Right kidney (tissue), 9 donors: ENCODE measurements at places on chromosomes 3 and 15.

DNA sequence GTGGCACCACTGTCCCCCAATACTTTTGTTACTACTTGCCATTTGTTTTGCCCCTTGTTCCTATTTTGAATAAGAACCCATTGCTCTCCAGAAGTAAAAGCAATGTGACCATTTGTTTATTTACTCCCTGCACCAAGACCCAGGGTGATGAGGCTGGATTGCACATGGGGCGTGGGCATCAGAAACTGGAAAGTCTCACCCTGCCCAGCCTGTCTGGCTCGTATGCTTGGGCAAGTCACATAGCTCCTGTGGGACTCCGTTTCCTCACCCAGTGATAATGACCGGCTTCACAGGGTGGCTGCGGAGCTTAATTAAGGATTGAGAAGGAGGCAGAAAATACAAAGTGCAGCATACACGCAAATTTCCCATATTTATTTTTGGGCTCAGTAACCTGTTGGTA, 167.7 kb upstream of the ICE2 start:
- no peak for DNase-seq

DNA sequence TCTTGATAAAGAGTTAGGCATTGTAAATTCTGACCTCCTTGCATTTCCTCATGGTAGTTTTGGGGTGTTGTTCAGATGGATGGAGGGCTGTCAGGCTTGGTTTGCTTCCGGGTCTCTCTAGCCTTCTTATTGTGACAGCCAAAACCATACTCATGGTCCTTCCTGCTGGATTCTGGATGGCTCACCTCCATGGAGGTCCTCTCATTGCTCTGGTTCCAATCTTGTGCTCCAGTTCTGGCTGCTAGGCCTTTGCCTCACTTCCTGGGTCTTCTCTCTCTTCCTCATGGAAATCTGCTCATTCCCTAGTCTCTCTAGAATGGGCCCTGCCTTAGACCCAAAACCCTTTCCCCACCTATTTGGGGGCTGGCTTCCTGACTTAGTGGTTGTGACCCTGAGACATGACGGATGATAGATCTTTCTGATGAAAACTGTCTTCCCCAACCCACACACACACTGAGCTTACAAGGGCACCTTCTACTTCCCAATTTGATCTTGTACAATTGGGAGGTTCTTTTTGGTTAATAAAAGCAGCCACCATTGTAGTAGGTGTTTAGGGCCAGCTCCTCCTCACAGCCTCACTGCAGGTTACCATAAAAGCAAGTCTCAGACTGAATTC, 66.2 kb upstream of the XCR1 start:
- DNase-seq, result no peak

GRCh38 chr3:30970183-30970582, 75.7 kb upstream of the GADL1 start:
- DNase-seq, result no peak

GRCh38 chr3:16801223-16801622, 83.5 kb upstream of the PLCL2 start:
- DNase-seq, result no peak

GRCh38 chr3:125107861-125108567, 52.2 kb upstream of the HEG1 start:
- no peak for DNase-seq

GRCh38 chr15:57323299-57323805, 53.0 kb upstream of the CGNL1 start:
- DNase-seq, result no peak

DNA sequence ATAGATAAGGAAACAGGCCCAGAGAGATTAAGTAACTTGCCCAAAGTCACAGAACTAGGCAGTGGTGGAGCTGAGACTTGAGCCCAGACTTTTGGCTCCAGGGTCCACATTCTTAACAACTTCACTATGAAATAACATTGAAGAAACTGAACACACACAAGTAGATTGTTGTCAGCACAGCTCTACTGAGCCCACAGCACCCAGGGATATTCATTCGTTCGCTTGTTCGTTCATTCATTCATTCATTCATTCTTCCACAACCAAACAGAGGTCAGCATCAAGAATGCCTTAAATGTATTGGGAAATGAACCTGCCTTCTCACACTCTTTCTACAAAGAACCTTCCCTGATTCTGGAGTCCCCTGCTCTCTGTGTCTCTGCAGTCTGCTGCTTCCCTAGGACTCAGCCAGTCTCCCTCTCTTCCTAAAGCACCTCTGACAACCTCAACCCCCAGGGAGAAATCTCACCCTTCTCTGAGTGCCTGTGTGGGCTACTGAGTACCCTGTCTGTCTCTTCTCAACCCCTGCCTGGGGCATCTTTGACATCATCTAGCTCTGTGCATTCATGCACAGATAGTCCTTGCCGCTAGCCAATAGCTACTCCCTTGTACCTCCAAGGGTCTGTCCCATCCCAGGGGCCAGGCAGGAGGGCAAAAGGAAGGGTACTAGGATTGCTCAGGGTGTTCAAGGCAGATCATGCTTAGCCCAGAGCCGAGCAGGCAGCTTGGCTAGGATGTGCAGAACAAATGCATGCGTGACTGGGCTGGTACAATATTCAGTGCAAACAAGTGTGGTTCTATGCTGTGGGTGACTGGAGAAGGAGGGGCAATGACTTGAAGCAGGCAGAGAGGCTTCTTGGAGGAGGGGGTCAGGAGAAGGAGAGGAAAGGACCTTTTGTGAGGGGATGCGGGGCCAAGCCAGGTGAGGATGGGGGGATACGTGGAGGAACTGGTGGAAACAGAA, 3.4 kb downstream of the LINGO1 start:
- DNase-seq, result no peak

DNA sequence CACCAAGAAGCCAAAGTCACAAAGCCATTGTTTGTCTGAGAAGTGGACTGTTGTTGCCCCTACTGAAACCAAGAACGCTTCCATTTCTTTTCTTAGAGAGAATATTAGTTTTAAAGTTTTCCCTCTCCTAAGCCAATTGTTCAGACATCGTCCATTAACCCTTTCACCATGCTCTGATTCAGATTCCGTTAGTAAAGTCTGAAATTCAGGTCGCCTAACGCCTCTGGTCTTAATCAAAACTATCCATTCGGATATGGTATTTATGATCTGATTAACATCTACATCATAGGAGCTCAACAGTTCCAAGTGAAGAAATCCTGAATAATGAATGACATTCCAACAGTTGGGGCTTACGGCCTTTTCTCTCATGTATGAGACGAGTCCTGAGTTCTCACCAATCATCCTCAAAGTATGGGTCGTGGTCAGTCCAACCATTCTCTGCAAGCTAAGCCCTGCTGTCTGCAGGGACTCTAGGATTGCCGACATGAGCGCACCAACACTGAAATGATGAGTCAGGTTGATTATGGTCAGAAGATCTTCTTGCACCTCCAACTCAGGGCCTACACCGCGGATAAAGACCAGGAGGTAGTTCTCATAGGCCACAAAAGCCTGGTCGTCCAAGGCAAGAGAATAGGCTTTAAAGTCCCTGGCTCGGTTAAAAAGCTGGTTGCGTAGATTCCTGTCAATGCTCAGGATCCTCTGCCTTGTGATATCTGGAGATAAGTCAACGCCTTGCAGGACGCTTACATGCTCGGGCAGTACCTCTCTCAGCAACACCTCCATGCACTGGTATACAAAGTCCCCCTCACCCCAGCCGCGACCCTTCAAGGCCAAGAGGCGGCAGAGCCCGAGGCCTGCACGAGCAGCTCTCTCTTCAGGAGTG, 767 bp downstream of the EPM2AIP1 start:
- no peak for DNase-seq

- DNase-seq, result no peak
Observed at GRCh38 chr3:12521010-12521409, 24.3 kb downstream of the MKRN2OS start.

DNA sequence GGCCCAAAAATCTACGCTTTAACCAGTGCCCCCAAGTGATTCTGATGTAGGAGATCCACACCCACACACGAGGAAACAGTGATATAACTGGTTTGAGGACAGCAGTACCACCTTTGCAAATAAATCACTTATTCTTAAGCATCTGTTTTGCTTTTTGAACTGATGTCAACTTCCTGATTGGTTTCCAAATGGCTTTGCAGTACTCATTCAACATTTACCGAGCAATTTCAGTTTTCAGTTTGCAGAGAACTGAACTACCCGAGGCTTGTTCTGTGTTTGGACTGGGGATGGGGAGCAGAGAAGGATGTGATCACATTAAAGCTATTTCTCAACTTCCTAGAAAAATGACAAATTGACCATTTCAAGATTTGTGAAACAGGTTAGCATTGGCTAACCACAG, 1.1 kb upstream of the GYG1 start:
- no peak for DNase-seq

- no peak for DNase-seq
Observed at GRCh38 chr3:42035816-42036482, 55.2 kb upstream of the TRAK1 start.

GRCh38 chr3:23540600-23540999, 265.2 kb upstream of the UBE2E1 start:
- DNase-seq, result no peak

DNA sequence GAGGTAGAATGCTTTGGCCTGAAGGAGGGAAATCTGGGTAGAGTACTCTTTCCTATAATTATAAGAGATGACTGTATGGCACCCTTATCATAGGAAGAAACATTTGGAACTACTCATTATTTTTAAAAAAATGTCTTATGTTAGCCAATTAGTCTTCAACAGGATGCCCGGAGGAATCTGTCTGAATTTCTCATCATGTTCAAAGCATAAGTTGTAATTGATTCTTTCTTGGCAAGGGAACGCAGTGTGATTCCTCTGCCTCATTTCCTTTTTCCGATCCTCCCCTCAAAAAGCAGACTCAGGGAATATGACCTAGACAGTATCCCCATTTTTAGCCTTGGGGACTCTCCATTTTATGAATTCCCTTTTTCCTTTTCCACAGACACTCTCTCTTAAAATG, 165.1 kb downstream of the IL5RA start:
- DNase-seq, result no peak

- DNase-seq, result no peak
Observed at GRCh38 chr3:176916777-176917176, 280.5 kb downstream of the TBL1XR1 start.

DNA sequence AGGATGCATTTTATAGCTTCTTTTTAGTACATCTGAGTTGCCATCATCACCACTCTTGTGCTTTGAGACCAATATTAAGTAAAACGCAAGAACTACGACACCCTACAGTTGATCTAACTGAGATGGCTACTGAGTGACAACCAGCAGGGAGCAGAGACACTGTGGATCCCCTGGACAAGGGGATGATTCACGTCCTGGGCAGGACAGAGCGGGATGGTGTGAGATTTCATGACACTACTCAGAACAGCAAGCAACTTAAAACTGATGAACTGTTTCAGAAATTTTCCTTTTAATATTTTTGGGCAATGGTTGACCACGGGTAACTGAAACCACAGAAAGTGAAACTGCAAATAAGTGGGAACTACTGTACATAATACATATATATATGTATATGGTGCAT, 299.2 kb downstream of the ADAMTS17 start:
- no peak for DNase-seq

- DNase-seq, result no peak
Observed at GRCh38 chr15:35622641-35623340, 76.8 kb upstream of the DPH6 start.

DNA sequence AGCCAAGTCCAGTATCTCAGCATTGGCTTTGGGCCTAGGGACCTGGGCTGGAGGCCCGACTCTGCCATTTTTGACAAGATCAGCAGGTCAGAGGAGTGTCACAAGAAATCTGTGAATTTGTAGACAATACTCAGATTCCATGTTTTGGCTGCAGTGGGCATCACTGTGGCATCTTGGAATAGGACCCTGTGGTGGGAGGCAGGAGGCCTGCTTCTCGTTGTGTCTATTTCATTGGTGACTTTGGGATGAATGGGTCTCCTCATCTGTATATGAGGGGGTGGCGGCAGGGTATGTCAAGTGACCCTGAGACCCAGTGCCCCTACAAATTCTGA, 3.3 kb downstream of the C15orf39 start:
- no peak for DNase-seq

DNA sequence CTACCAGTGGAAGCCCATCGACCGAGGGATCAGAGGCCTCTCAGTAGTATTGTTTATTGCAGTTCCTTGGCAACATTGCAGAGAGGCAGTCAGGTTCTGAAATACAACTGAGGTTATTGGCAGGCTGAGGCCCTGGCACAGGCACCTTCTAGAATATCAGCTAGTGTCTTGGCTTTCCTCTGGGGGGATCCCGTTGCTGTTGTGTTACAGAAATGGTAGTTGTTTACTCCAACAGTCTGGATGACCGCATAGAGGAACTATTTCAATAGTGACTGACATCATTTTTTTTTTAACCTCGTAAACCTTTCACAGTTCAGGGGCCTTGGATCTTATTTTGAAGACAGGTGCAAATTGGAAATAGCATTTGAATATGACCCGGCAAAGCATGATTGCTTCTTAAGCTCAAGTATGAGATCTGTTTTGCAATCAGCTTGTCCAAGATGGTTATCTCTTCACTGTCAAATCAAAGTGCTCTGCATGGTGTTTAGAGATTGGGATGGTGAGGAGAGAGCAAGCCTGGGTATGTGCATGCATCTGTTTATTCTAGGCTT, 63.9 kb downstream of the PGPEP1L start:
- no peak for DNase-seq

DNA sequence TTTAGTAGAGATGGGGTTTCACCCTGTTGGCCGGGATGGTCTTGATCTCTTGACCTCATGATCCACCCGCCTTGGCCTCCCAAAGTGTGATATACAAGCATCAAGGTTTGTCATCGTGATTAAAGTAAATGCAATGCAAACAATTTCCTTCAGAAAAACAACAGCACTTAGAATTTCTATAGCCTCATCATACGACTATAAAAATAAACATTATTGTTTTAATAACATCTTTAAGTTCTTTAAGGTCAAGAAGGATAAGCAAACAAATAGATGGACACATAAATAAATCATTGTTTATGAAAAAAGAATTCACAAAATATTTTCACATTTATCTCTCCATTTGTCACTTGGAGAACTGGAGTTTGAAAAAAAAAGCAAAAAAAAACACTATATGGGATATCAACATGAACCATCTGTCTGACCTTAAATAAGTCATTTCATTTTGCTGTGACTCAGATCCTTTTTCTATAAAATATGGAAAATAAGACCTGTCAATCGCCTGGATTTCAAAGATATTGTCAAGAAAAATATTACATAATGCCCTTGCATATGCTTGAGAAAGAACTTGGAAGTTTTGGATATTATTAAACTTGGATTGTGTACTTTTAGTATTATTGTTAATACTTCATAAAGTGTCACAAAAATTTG, 642.0 kb upstream of the KCNMB2 start:
- no peak for DNase-seq
